Fibroblast of skin of left quadriceps (primary cell): ENCODE measurements at places on chromosomes 7 and 10.
A peak's percentile ranks its signal among the peaks of the same experiment; 100 is the strongest.

DNA sequence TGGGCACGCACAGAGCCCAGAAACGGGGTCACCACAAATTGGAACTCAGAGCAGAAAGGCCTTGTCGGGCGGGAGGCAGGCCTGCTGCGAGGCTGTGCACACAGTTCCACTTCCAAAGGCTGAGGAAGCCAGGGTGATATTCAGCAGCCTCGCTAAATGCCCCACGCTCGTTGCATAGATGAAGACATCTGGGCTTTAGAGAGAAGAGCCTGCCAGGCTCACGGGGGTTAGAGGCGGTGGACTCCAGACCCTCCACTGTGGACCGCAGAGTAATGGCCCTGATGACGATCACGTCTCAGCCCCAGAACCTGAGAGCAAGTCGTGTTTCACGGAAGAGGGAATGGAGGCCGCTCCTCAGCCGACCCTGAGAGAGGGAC, 104.2 kb downstream of the DNAJB6 start:
- DNase-seq: no peak

DNA sequence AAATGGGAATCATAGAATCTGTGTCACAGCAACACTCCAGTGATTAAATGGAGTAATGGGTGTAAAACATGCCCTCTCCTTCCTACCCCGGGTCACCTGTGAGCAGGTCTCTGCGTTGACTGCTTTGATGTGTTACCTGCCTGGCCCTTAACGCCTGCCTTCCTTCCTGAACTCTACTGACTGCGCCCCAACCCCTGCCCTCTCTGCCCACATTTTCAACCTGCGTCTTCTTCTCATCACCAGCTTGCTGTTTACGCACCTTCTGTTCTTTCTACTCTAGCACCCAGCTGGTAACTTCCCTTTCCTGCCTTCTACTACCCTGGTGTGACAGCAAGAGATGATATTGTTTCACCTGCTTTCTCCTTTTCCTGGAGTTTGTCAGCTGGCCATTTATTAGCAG, 303.0 kb upstream of the LRGUK start:
- no peak for DNase-seq

DNA sequence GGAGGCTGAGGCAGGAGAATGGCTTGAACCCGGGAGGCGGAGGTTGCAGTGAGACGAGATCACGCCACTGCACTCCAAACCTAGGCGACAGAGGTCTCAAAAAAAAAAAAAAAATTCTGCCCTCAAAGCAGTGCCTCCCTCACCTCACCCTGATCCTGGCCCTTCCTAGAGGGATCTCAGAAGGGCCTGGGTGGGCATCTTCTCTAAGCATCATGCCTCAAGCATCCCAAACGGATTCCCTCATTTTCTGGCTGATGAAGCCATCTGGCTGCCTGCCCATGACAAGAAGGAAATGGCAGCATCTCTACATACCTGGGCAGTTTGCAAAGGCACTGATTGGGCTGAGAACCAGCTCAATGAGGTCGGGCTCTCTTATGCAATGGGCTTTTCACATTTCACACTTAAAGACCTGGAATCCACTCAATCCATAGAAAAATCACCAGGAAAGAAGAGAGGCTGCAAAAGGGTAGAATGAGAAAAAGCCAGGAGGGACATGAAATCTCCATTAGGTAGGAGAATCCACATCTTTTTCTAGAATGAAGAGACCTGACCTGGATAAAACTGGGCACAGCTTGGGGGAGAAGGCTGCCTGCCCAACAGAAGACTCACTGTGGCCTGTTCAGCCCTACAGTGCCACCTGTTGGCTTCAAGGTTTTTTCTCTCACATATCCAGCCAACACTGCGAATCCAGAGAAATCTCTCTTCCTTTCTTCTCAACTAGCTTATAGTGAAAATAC, 48.1 kb downstream of the PDLIM1 start:
- DNase-seq: no peak

- DNase-seq: no peak
These were observed 25.9 kb downstream of the SLC18A2 start for GRCh38 chr10:117266812-117267211.

DNA sequence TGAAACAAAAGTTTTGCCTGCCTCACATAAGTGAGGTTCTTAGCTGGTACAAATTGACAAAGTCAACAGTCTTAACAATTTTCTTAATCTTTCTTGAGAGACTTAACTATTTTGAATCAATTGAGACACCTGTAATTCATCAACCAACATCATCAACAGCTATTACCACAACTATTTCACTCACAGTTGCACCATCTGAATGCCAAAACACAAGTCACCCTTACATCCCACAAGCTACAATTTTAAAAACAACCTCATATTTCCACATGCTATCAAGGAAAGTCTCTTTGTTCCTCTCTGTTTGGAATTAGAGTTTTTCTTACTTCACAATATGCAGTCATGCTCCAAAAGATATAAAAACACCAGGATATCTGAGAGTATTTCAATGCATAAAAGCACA, 4.9 kb downstream of the SMURF1 start:
- DNase-seq: no peak

- no peak for DNase-seq
These were observed 582.0 kb downstream of the TNS3 start for GRCh38 chr7:46999866-47000265.

DNA sequence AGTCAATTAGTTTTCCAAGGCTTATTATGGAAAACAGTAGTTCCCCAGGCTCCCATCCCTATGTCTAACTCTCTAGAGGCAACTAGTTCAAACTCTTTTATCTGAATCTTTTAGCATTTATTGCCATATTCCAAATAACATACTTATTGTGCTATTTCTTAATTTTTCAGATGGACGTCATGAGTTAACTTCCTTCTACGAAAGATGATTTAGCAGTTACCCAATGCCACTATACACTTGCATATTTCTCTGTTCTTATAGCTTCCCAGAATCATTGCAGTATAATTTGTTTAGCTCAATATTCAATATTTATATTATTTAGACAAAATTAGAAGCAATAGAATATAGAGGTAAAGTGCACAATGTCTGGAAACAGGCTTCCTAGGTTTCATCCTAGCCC, 52.8 kb downstream of the REEP3 start:
- DNase-seq: no peak

DNA sequence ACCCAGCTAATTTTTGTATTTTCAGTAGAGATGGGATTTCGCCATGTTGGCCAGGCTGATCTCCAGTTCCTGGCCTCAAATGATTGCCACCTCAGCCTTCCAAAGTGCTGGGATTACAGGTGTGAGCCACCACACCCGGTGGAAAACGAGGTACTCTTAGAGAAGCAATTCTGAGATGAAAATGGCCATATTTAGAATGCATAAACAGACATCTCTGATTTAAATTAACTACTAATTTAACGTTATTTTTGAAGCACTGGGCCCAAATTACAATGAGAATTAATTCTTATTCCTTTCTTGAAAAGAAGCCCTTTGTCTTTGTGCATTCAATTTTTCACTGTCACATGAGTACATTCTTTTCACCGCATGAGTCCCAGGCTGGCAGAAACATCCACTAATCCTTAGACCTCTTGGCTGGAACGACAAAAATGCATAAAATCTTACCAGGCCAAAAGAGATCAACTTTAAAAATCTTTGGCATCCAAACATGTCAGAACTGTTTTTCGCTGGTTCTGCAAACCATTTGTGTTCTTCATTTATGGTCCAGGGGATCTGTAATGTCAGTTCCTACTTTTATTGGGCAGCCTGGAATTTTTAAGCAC, 60.1 kb upstream of the CAPZA2 start:
- no peak for DNase-seq

- no peak for DNase-seq
These were observed 127.8 kb upstream of the CDK6 start for GRCh38 chr7:92964141-92964540.

GRCh38 chr10:3292636-3293035, 120.1 kb upstream of the PITRM1 start:
- peak; percentile 26 for DNase-seq

DNA sequence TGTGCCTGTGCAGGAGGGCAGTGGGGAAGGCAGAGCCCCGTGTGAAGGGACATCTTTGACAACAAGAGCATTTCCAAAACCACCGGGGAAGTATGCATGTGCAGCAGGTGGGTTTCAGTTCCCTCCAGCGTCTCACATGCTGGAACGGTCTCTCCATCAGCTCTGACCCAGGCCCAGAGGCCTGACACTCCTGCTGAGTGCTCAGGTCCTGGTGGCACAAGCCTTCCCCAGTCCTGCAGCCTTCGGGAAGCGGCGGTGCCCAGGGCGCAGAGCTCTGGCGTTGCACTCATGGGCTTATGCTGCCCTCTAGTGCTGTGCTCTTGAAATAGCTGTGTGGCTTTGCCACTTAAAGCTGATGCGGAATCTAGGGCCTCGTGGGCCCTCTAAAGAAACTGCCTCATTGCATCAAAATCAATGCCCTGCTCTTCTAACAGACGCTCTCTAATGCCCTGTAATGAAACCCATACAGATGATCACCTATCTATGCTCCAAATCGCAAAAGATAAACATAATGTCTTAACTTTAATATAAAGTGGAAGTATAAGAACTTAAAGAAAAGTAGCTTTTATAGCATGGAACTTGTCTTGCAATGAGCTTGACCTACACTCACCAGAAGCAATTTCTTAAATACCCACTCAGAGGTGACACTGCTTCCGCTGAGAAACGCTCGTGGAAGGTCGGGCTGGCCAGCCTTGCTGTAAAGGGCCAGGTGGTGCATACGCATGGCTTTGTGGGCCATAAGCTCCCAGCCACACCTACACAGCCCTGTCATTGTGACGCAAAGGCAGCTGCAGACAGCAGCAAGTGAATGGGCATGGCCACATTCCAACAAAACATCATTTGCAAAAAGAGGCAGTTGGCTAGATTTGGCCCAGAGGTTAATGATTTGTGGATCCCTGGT, 38.6 kb downstream of the CLRN3 start:
- peak; percentile 9 for DNase-seq

GRCh38 chr10:78764436-78764835, 304.3 kb upstream of the ZMIZ1 start:
- no peak for DNase-seq

DNA sequence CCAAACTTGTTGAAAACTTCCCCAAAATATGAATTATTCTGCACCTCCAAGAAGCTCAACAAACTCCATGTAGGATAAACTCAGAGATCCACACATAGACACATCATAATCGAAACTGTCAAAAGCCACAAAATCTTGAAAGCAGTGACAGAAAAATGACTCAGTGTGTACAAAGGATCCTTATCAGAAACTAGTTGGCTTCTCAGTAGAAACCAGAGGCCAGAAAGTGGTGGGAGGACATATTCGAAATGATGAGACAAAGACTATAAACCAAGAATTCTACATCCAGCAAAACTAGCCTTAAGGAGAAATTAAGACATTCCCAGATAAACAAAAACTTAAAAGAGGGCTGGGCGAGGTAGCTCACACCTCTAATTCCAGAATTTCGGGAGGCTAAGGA, 38.5 kb downstream of the MCMBP start:
- DNase-seq: no peak

DNA sequence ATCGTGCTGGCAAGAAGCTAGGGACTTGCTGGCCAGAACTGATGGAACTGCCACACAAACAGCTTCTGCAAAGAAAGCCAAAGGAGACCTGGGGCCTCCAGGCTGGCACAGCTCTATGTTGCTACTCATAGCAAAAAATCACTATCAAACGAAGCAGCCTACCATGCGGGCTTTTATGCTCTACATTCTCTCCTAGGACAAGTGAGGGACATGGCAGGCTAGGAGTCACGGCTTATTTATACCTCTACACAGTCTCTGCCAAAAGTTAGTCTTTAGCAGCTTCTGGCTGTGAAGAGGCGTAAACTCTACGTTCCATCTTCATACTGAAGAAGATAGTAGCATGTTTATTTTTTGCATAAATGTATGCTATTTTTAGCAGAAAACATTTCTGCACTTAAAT, 35.4 kb downstream of the CDCA7L start:
- DNase-seq: no peak

GRCh38 chr10:126621846-126622245, 48.6 kb downstream of the C10orf90 start:
- DNase-seq: no peak

- DNase-seq: no peak
These were observed 13.5 kb downstream of the DLG5 start for GRCh38 chr10:77913090-77913489.

GRCh38 chr7:134513169-134513752, 14.1 kb upstream of the AKR1B10 start:
- no peak for DNase-seq

- DNase-seq: no peak
These were observed 370.2 kb downstream of the ARL4A start for GRCh38 chr7:13057462-13058200.

- no peak for DNase-seq
These were observed 3.1 kb upstream of the NKX2-3 start for GRCh38 chr10:99529591-99530107.

GRCh38 chr10:51955696-51956095, 256.3 kb upstream of the CSTF2T start:
- DNase-seq: no peak

DNA sequence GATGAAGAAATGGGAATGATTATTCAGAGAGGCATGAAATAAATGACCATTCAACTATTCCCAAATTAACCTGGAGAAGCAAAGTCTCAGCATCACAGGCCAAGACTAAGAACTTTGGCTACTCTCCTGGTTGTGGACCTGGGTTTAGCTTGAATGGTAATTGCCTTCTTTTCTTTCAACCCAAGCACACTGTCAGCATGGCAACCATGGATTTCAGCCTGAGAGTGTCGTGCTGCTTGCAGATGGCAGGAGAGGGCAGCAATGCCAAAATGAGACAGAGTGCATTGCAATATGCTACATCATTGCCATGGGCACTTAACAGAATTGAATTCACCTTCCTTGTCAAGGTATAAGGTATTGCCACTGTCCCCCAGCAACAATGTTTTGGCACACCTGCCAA, 767.2 kb downstream of the REEP3 start:
- DNase-seq: no peak

- no peak for DNase-seq
These were observed 591.8 kb downstream of the SUGCT start for GRCh38 chr7:40726559-40726958.

GRCh38 chr7:148921806-148922205, 37.7 kb upstream of the EZH2 start:
- no peak for DNase-seq

GRCh38 chr10:45253183-45253914, 62.1 kb downstream of the OR13A1 start:
- DNase-seq: no peak

- DNase-seq: no peak
These were observed at the start of gene PRSS58 for GRCh38 chr7:142257958-142258357. Gene PRSS58, minus strand, starts transcription at chr7:142258058. Its CDS starts 351 bp downstream, at chr7:142257707.

GRCh38 chr7:8068892-8069686, 100.5 kb downstream of the GLCCI1 start:
- no peak for DNase-seq

GRCh38 chr10:126576336-126576735, 94.2 kb downstream of the C10orf90 start:
- peak; percentile 32 for DNase-seq

DNA sequence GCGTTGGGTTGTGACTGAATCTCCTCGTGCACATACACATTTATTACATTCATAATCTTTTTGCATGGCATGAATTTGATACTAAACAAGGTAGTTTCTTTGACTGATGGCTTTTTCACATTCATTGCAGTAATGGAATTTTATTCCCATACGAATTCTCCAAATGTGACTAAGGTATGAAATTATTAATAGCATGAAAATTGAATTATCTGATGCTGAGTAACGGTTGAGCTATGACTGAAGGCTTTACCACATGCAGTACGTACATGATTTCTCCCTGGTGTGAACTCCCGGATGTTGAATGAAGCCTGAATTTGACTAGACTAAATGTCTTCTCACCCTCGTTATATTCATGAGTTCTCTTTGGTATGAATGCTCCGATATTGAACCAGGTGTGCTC, 104.4 kb upstream of the C1GALT1 start:
- DNase-seq: no peak
